BJ (cell line): ENCODE measurements at places on chromosomes 16 and 17. TPM values are rescaled to one million over a fixed set of nuclear protein-coding genes. Genes with fewer than 3 reads are reported as not detected.

The GPR139 gene
- polyA plus RNA-seq, result not detected in 2 replicates

The BCL6B gene
- polyA plus RNA-seq, result not detected in 2 replicates

The ASPHD1 gene
- polyA plus RNA-seq, result 4.4 and 6.9 TPM in 2 replicates

The CAMKK1 gene
- 4.6 and 6.1 TPM in 2 replicates for polyA plus RNA-seq

The NPIPB2 gene
- polyA plus RNA-seq, result 6.4 and 8.9 TPM in 2 replicates

The CACNG4 gene
- 0.02 and 0.06 TPM in 2 replicates for polyA plus RNA-seq

The ABHD15 gene
- polyA plus RNA-seq, result 5.2 and 5.8 TPM in 2 replicates

The RNF43 gene
- polyA plus RNA-seq, result not detected in 2 replicates

The CHST5 gene
- polyA plus RNA-seq, result 0.15 TPM in 1 of 2 replicates, not detected in the other

- DNase-seq, result no peak
Measured at GRCh38 chr17:68249354-68249765, 1.5 kb downstream of the AMZ2 start.

DNA sequence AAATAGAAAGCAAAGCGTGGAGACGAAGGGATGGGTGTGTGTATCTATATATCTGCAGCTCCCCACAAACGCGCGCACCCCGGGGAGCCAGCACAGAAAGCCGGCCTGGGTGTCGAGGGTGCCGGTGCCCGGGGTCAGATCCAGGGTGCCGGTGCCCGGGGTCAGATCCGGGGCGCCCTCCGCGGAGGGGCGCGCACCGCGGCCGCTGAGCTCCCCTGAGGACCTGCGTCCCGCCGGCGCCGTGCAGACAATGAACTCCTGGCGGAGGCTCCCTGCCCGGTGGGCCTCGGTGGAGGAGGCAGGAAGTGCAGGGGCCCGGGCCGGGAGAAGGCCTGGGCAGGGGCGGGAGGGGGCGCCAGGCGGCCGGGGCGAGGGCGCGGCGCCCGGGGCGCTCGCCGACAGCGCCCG is 1.1 kb downstream of the ZNF423 start:
- no peak for DNase-seq

- no peak for DNase-seq
Measured at GRCh38 chr16:14263011-14263410, 191.9 kb downstream of the MRTFB start.

DNA sequence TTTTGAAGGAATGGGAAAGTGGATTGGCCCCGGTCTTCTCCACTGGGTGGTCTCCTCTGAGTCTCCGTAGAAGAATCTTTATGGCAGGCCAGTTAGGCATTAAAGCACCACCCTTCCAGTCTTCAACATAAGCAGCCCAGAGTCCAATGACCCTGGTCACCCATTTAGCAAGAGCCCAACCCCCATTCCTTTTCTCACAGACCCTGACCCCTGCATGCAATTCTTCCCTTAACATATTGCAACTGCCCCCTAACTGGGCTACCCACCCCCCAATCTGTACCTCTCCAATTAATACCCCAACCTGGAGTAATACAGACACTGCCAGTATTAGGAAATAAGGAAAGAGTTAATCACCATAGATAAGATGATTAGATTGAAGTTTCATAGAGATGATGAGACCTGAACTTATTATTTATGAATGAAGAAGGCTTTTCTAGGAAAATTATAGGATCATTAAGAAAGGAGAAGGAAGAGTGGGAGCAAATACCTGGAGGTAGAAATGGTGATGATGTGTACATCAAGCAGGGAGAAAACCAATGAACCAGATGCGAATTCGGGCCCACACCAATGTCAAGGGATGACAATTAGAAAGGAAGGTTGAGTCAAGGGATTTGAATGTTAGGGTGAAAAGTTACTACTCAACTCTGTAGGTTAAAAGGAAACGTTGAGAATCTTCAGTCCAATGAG is 2.4 kb downstream of the CCL2 start:
- no peak for DNase-seq

- DNase-seq, result no peak
Measured at GRCh38 chr16:24855678-24856077, 9.9 kb downstream of the SLC5A11 start.

GRCh38 chr16:88588754-88589153 is 18.6 kb downstream of the ZC3H18 start:
- DNase-seq, result no peak

GRCh38 chr16:78822509-78822908 is 723.1 kb downstream of the WWOX start:
- no peak for DNase-seq

- no peak for DNase-seq
Measured at GRCh38 chr17:82884341-82884969, 44.6 kb upstream of the ZNF750 start.

- no peak for DNase-seq
Measured at GRCh38 chr17:80633207-80633606, 88.6 kb downstream of the RPTOR start.

DNA sequence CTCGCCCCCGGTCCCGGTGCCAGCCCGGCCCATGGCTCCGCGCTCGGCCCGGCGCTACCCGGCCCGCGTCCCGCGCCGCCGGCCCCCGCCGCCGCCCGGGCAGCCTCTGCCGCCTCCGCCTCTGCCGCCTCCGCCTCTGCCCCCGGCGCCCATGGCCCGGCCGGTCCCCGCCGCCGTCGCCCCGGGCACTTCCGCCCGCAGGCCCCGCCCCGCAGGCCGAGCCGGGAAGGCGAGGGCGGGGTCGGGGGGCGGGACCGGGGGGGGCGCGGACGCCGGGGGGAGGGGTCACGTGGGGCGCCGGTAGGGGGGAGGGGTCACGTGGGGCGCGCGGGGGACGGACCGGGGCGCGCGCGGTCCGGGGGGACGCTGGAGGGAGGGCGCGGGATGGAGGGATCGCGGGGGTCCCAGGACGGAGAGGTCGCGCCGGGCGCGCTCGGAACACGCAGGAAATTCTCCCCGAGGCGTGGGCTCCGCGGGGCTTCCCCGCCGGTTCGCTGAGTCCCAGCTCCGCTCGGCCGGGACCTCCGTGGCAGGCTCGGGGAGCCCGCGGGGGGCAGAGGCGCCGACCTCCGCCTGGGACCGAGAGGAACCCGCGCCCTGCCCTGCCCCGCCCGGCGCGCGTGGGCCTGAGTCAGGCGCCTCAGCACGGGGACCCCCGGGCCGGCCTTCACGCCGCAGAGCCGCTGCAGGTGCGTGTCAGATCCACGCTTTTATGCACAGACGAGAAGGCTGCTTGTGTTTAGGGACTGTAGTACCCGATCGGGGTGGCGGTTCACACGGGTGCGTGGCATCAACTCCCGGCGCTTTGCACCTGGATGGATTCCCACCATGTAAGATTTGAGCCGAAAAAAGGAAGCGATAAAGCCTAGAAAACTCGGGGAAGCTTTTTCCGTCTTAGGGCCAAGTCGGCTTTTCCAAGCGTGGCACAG is at the start of gene PGAP6:
Gene PGAP6, minus strand, starts transcription at position 190 of the 929 bp plus-strand sequence. Its CDS starts 157 bp downstream, at position 33.
- no peak for DNase-seq

- no peak for DNase-seq
Measured at GRCh38 chr17:30530346-30531025, 53.3 kb downstream of the GOSR1 start.

- DNase-seq, result no peak
Measured at GRCh38 chr17:55580596-55581133, 69.4 kb upstream of the SMIM36 start.

DNA sequence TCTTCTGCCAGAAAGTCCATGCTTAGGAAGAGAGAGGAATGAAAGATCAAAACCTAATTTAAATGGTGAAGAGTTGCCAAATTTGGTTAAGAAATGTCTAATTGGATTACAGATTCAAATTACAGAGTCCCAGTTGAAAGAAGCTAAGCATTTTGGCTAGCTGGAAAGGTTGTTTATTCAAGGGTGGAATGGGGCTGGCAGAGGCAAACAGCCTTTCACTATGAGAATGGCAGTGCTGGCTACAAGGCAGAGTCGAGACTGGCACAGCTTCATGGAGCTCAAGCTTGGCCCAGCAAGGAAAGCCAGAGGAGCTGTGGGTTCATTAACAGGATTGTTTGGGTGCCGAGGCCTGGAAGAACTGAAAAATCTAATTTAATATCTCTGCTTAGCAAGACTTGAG is 13.6 kb downstream of the MAP3K3 start:
- DNase-seq, result no peak

- DNase-seq, result no peak
Measured at GRCh38 chr16:65570261-65570660, 448.4 kb upstream of the CDH11 start.

DNA sequence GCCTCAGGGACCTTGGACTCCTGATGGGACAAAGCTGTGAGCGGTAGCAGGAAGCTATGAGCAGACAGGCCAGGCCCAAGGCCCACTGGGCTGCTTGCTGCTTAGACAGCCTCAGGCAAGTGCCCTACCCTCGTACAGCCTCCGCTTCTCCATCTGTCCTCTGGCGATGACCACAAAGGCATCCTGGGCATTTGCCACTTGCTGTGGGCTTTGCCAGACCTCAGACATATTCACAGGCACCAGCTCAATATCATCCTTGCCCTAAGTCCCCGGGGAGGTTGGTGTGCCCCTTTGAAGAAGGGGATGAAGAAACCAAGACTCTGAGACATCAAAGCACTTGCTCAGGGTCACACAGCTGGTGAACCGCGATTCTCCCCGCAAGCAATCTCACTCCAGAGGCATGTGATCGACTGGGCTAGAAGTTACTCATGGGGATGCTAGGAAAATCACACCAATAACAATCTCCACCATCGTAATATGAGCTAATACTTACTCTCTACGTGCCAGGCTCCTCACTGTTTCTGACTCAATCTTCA is 21.7 kb downstream of the PPL start:
- no peak for DNase-seq
